ENCODE measurements at places on chromosomes 5 and 9. TPM values are rescaled to one million over a fixed set of nuclear protein-coding genes. Genes with fewer than 3 reads are reported as not detected.

CARTPT gene
- not detected for total RNA-seq

PRELID1 gene
- total RNA-seq: 50.1 TPM

TAS2R1 gene
- not detected for total RNA-seq

CKMT2 gene
- 5.9 TPM for total RNA-seq

- DNase-seq: no peak
Observed at GRCh38 chr5:2912741-2913140, 161.3 kb upstream of the IRX2 start.

DNA sequence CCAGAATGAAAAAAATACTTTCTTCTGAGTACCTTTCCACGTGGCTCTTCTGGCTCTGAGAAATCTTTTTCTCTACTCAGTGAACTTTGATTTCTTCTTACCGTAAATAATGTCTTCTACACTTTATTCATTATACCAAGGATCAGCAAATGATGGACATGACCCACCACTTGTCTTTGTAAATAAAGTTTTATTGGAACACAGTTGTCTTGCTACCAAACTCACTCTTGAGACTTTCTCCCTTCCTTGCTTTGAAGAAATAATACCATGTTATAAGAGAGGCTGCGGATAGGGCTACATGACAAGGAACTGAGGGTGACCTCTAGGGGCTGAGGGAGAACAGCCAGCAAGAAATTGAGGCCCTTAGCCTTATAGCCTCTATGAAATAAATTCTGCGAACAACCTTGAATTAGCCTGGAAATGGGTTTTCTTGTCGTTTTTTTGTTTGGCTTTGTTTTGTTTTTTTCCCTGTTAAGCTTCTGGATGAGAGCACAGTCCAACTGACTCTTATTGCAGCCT, 212.5 kb downstream of the COMMD10 start:
- DNase-seq: no peak

DNA sequence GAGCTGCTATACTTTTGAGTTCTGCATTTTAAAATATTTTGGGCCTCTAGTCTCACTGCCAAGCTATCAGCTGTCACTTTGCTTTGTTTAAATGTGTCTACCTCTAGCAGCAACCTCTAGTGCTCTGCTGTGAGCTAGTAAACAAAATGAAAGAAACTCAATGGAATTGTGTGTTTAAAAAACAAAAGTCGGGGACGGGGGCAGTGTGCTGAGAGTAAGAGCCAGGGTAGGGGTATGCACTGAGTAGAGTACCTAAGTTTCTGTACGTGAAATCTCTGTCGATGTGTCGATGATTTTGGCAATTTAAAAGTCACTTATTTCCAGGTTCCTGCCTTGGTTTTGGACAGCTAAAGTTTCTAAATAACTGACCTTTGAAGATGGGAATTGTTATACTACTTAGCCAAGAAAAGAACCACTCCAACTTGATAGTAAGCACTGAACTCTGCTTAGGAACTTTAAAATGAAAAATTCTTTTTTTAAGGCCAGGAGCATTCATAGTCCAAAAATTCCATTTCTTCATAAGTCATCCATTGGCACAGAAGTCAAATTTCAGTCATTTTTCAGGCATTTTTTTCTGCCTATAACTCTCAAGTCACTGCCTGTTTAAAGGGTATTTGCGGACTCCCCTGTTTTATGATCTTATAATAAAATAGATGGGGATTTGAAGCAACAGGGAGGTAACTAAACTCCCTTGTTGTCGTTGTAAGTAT, 111.5 kb downstream of the SAXO1 start:
- DNase-seq: no peak

GRCh38 chr5:171707442-171707792, 78.2 kb upstream of the SMIM23 start:
- DNase-seq: no peak

GRCh38 chr5:100768221-100768620, 134.9 kb downstream of the ST8SIA4 start:
- DNase-seq: no peak

DNA sequence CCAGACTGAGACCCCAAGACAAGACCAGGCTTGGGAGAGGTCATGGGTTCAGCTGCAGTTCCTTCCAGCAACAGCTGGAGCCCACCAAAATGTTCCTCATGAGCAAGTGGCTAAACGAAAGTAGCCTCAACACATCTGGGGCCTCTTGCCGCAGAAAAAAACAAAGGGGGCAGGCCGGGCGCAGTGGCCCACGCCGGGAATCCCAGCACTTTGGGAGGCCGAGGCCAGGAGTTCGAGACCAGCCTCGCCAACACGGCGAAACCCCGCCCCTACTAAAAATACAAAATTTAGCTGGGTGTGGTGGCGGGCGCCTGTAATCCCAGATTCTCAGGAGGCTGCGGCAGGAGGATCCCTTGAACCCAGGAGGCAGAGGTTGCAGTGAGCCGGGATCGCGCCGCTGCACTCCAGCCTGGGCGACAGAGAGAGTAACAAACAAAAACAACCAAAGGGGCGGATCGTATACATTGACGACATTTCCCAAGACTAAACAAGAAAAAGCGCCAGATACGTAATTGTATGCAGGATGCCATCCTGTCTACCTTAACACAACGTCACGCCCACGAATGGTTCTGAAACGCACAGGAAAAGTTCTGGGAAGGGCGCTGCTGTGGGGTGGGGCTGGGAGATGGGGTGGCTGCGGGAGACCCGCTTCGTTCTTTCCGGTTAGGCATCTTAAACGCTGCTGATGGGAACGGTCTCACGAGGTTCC, 1.7 kb downstream of the INPP5E start:
- no peak for DNase-seq

GRCh38 chr5:31415960-31416359, 115.9 kb downstream of the DROSHA start:
- no peak for DNase-seq

DNA sequence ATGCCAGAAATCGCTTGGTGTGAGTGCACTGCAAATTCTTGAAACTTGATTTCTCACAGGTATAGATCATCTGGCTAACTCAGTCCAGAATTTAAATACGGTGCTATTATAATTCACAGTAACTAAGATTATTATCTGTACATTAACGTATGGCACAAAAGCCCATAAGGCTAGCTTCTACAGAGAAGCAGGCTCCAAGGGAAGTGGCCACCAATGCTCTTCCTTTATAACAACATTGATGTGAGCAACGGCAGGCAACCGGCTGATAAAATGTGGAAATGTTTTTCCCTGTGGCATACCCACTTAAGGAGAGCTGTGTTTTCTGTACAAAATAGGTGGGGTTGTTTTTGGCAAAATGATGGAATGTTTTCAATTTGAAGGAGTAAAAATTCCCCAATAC, 35.7 kb downstream of the SEMA4D start:
- DNase-seq: no peak

BARHL1 gene
- not detected for total RNA-seq

SLC34A1 gene
- total RNA-seq: not detected

SLC36A3 gene
- not detected for total RNA-seq

PKD2L2 gene
- not detected for total RNA-seq

DNA sequence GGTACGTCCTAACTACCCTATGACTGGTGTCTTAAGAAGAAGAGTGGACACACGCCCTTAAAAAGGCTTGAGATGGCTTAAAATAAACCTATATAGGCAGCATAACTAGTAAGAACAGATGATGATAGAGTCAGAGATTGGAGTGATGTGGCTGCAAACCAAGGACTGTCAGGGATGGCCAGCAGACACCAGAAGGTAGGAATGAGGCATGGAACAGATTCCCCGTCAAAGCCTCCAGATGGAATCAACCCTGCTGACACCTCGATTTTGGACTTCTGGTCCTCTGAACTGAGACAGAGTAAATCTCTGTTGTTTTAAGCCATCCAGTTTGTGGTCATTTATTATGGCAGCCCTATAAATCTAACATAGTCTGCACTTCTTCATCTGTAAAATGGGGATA, 7.4 kb downstream of the TMOD1 start:
- no peak for DNase-seq

PCDHGC3 gene
- 71.4 TPM for total RNA-seq

DNA sequence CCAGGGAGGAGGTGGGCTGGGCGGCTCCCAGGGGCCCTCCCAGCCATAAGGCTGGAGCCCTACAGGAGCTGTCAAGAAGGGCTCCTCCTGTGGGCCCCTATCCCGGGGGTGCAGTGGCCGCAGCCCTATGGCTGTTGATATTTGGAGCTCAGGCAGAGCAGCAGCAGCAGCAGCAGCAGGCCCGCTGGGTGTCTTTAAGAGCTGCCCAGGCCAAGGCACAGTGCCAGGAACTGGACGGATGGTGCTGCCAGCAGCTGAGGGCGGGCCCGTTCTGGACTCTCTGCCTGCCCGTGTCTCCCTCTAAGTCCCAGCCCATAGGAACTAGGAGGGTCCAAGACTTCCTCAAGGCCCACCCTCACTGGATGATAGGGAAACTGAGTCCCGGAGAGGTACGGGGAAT, 3.6 kb downstream of the AK1 start:
- peak; percentile 88 for DNase-seq

DNA sequence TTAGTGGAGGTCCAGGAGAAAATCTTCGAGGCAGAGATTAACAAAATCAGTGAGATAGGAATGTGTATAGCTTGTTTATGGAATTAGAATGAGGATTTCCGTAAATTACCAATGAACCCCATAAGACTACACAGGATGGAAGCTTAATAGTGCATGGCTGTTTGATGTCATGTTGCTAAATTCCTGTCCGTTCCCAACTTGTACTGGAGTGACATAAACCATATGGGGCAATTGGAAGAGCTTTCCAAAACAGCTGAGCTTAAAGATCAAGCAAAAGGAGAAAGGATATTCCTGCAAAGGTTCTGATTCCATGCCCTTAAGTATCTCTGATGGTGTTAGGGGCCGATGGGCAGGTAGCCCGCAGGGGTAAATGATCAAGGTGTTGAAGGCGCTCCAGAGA, 17.4 kb downstream of the GLE1 start:
- no peak for DNase-seq

DNA sequence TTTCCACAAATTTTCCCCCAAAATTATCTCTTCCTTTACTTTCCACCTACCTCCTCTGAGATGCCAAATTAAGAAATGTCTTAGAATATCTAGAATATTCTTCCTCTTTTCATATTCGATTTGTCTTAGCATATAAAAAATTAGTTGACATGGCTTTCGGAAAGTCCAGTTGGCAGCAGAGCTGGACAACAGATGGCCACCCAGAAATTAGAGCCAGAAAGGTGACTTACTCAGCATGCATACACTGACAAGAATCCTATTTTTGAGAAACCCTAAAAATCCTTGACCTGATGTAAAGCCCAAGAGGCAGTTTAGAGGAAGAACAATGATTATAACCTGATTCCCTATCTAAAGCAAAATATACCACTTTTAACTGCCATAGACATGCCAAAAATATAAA, 22.0 kb downstream of the TMEM167A start:
- DNase-seq: no peak

DNA sequence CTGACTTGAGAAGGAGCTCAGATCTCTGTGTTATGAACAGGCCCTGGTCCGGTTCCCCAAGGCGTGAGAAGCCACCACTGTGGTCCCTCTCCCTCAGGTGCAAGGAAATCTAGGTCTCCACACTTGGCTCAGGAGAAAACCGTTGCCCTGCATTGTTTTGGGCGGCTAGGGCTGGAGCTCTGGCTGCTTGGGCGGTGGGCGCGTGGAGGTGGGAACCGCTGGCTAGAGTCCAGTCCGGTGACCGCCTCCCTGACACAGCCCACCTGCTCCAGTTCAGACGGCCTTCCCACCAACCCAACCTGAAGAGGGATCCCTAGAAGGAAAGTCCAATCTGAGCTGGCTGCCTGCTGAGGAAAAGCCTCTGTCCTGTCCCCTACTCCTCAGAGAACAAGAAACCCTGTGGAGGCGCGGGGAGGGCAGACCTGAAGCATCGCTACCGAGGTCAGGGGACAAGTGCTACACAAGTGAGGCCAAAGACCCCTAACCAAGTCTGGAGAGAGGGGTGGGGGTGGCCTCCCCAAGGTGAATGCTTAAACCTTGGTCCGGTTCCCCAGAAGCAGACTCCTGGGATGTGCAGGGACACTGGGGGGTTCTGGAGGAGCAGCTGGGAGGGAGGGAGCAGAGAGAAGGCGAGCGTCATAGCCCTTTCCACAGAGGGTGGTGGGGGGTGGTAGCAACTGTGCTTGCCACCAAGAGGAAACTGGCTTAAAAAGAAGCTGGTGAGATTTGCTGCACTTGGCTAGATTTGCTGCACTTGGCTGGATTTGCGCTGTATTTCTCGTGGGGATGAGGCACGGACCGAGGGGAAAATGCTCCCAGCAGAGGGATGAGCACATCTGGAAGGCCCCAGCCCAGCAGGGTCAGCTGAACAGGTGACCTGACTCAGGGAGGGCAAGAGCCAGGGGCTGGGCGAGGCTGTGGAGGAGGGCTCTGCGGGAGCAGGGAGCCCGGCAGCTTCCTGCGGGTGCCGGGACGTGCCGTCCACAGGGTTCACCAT, 65.2 kb downstream of the RAPGEF1 start:
- DNase-seq: no peak

DNA sequence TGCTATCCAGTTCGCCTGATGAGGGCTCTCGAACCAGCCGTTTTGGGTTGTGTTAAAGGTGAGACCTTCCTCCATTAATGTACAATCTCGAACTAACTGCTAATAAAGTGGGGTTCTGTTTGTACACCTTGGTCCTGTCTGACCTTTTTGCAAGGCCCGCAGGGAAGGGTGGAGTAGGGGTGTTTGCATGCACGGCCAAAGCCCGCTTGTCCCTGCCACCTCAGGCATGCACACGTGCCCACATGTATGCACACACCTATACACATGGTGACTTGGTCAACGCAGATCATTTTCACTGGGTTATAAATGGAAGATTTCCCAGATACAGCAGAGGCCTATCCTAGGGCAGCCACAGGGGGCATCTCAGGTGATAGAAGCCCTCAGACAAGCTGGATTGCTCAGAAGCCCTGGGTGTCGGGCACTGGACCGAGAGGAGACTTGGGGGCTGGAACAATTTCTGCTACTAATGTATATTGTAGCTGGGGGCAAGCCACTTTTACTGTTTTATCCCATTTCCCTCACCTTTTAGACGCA, 50.2 kb downstream of the NDST1 start:
- peak; percentile 33 for DNase-seq

DNA sequence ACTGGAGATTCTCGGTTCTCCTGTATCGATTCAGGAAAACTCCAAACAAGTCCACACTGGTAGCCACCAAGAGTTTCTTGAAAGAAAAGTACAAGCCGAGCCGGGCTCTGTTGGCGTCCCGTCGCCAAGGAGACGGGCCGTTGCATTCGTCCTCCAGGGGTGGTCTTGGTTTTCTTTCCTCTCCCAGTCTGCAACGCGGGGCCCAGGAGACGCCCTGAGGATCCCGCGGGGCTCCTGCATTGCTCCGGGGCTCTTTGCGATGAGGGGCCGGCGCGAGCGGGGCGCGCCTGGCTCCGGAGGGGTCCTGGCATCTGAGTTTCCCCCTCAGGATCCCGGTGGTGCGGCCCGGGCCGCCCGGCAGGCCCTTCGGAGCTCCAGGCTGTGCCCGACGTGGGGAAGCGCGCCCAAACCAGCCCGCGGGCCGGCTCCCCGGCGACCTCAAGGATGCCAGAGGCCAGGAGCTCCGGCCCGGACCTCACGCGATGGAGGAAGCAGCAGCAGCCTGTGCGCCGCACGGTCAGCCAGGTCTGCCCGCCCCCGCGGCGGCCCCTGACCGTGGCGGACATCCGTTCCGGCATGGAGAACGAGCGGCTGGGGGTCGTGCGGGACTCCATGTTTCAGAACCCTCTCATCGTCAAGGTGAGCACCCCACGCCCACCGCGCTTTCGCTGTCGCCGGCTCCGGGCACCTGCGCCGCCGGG, at the start of gene CFAP77:
Gene CFAP77 (plus strand): TSS at position 384 of the 701 bp plus-strand sequence. CDS start 61 bp downstream, at position 445.
- peak; percentile 66 for DNase-seq
